ENCODE measurements at places on chromosomes 5 and 9. TPM values are rescaled to one million over a fixed set of nuclear protein-coding genes. Genes with fewer than 3 reads are reported as not detected.

DNA sequence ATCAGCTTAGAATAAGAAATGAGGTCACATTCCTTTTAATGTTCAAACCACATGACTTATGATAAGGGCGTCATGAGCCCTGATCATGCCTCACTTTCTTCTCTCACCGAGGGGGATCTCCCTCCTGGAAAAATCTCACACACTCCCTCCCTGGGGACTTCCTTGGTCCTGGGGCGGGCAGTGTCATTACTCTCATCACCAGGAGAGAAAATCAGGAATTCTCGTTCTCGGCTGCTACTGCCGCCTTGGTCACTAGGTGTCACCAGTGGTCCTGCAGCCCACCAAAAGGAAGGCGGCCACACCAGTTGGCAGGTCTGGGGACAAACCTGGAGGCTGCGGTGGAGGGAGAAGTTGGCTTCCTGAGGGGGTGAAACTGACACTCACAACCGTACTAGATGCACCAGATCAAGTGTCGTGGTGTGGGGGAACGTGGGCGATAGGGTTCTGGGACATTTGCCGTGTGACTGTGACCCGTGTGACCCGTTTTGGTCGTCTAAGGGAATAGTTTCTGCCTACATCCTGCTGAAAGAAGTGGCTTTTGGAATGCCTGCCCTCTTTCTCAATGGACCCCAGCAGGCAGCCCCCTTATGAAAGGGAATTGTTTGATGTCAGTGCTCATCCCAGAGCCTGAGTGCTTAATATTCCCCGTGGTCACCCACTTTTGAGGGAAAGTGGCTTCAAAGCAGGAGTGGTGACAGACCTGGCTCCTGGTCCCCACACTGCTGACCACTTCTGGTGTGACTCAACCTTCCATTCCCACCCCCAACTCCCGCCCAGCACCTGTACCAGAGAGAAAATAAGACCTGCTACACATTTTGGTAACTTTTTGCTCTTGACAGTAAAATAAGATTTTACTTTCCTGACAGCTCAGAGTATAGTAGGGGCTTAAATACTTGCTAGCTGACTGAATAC lies 63.2 kb downstream of the ACER2 start:
- DNase-seq = peak; percentile 60

Gene ACOT12
- not detected for total RNA-seq

Gene TBC1D13
- 26.5 TPM for total RNA-seq

- peak; percentile 14 for DNase-seq
Measured at GRCh38 chr5:10485142-10485795, 43.6 kb downstream of the ROPN1L start.

GRCh38 chr9:9499546-9499945 lies 1113.3 kb downstream of the PTPRD start:
- DNase-seq = no peak

- DNase-seq = peak; percentile 33
Measured at GRCh38 chr5:138601444-138601843, 26.2 kb upstream of the HSPA9 start.

Gene PCDHA1
- total RNA-seq = not detected

GRCh38 chr9:81596679-81597418 lies 92.5 kb downstream of the TLE1 start:
- DNase-seq = no peak

Gene PCDHA4
- 2.1 TPM for total RNA-seq

DNA sequence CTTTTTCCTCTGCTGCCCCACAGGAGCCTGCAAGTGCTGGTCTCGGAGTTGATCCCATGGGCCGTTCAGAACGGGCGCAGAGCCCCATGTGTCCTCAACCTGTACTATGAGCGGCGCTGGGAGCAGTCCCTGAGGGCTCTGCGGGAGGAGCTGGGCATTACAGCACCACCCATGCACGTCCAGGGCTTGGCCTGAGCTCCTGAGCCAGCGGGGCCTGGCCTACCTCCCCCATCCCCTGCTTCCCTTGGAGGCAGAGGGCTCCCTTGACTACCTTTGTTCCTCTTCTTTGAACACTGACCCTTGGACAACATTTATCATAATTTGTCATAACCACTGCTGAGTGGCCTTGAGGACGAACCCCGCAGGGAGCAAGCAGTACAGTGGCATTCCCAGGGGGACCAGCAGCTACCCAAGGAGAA lies 6.9 kb upstream of the SLC27A4 start:
- DNase-seq = peak; percentile 82

- no peak for DNase-seq
Measured at GRCh38 chr5:149415066-149415967, 36.2 kb upstream of the IL17B start.

DNA sequence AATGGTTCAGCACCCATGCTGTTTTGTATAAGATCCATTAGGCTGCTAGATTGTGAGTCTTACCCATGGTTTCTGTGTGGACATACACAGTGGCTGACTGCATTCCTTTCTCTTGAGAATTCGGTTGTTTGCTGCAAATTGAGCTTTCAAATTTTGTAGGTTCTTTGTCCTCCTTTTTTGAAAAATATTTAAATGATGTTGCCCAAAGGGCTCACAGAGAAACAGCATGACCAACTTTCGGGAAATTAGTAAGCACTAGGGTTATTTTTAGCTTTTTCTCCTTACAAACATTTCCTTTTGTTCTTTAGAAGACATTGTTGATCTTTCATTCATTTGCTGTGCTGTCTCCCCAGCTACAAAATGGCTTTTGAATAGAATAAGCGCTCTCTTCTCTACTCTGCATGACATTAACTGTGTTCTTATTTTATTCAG lies 79.4 kb downstream of the NLN start:
- no peak for DNase-seq

Gene DBH
- 0.15 TPM for total RNA-seq

Gene FOXD4L5
- 0.54 TPM for total RNA-seq

DNA sequence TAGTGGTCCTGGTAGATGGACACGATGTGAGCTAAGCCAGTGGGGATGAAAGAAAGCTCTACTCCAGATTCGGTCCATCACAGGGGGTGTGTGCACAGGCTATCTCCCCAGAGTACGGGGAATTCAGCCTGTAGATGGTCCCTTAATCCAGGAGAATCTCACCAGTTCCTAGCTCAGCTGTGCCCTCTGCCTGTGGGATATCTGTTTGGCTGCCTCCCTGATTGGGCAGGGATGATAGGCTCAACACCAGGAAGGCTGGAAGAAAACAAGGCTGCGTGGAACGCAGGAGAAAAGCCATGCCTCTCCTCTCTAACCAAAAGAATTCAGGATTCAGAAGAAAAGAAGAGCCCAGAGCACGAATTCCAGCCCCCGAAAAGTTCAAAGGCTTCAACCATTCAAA lies 40.9 kb downstream of the VLDLR start:
- no peak for DNase-seq

- DNase-seq = no peak
Measured at GRCh38 chr5:74767579-74767913, 497 bp downstream of the NSA2 start.

- no peak for DNase-seq
Measured at GRCh38 chr9:69295872-69296552, 29.0 kb upstream of the ENTREP1 start.

GRCh38 chr5:140042643-140043507 lies at the start of gene NRG2:
Gene NRG2, minus strand, starts transcription at chr5:140043299.
- DNase-seq = peak; percentile 50

DNA sequence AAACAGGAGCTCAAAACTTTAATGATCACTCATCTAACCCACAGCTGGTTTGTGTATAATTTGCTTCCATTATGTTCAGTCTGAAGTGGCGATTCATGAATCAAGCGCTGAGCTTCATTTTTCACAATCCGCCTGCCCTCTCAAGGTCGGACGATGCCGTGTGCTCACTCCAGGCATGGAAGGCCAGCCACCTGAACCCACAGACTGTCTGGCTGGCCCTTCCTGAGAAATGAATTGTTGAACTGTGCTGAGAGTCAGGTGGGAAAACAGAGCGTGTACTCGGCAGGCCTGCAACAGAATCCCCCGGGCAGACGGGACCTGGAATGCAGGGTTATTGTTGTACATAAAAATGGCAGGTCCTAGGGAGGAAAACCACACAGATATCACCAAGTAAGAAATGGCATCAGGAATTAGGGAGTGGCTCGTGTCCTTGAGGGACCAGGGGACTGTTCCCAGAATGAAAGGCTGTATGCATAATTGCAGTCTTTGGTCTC lies 375.7 kb downstream of the IRX2 start:
- no peak for DNase-seq

Gene TLX3
- not detected for total RNA-seq

DNA sequence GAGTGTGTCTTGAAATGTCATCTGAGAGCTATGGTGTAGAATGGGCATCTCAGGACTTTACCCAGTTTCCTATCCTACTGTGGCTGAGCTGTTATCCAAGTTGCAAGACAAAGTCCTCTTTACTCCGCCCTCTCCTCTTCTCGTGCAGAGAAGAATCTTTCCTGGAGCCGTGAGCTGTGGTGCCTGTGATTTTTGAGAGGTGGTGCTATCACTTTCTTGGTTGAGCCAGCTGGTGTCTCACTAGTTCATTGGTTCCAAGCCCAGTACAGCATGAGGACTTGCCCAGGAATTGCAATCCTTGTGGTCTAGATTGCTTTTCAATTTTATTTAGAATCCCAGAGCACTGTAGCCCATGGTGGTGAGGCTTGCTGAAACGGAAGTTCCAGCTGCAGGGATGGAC lies 2300.3 kb downstream of the MAT2B start:
- DNase-seq = no peak

DNA sequence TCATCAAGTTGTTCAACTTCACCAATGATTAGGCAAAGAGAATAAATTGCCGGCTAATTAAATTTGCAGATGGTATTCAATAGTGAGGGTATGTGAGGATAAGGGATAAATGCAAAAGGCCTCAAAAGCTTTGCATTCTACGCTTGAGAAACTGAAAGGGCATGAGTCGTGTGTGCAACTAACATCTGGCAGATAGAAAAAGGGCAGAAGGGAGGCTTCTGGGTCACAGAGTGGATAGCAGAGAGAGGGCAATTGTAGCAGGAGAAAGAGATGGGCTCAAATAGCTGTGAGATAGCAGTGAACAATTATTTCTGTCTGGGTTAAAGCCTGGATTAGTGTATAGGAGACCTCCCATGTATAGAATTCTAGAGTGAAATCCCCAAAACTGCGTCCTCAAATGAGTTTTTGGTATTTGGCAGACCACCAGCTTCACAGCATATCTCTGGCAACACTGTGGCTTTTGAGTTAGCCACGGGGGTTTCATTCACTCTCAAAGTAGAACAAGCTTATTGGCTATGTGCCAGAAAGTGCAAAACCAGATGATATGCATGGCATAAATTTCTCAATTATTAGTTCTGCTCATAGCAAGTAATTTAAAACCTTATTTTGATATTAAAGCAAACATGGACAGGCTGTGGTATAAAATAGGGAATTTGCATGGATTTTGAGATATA lies 586.3 kb downstream of the BRINP1 start:
- DNase-seq = no peak

- DNase-seq = no peak
Measured at GRCh38 chr5:174247301-174247700, 201.8 kb downstream of the NSG2 start.

- DNase-seq = no peak
Measured at GRCh38 chr5:176381423-176381822, 7.0 kb downstream of the NOP16 start.

DNA sequence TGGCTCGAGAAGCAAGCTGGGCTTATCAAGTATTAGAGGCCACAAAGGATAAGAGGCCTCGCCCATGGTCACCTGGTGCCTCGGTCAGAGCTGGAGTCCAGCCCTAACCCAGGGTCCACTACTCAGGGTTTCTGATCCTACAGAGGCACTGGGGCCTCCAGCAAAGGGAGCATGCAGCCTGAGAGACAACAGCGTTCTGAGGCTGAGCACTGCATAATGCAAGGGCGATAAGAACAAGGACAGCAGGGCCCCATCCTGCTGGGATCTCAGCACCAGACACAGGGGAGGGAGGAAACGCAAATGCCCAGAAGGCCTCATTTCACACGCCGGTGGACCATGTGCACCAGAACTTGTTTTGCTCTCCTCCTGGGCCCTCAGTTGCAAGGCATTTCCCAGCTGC lies 63.0 kb downstream of the C5orf15 start:
- no peak for DNase-seq

GRCh38 chr9:2299156-2299842 lies 284.2 kb downstream of the SMARCA2 start:
- no peak for DNase-seq

DNA sequence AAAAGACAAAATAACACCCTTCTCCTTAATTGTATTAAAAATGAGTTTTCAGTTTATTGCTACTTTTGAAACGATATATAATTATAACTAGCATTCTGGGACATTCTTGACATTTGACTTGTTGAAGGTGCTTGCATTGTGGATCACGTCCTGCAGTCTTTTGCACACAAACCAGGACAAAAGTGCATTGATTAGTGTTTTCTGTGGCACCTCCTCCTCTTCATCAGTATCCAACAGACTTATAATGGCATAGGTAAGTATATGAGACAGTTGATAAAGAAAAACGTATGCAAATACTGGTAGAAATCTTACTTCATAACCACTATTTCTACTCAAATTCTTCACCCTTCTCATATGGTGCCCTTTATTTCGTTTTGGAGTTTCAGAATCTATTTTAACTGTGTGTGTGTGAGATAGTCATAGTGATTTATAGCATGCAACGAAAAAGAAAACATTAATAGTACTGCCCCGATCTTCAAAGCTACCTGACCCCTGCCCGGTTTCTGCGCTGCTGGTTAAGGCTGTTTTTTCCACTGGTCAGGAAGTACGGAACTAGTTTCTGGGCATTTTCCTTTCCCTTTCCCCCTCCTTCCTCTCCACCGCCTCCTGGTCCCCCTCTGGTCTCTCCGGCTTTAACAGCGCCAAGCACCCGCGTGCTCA lies 639 bp upstream of the RASA1 start:
- no peak for DNase-seq

Gene FBP2
- not detected for total RNA-seq

DNA sequence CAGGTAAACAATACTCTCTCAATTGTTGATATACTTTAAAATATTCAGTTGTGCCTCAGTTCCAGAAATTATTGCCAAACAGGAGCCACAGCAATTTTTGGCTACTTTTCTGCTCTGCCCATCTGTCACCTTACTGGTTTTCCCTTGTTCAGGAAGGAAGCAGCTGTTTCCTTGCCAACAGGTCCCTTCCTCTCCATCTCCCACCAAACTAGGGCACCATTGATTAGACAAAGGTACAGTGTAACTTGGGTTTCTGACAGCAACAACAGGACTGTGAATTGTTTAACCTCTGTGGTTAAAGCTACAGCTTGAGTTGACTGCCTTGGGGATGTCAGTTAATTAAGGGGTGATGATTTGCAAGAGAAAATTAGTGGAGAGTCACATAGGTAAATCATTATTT lies 76.9 kb downstream of the PIP5K1B start:
- DNase-seq = no peak

- peak; percentile 31 for DNase-seq
Measured at GRCh38 chr5:35884191-35884769, 27.6 kb downstream of the IL7R start.

Gene NAA35
- total RNA-seq = 31.1 TPM

GRCh38 chr5:101390151-101390908 lies 487.2 kb upstream of the ST8SIA4 start:
- DNase-seq = peak; percentile 7

GRCh38 chr5:51387884-51388275 lies 4.6 kb downstream of the ISL1 start:
- no peak for DNase-seq

All from thyroid gland (tissue), 4 donors.